ENCODE measurements at places on chromosomes 2 and 18.

- no peak for DNase-seq
Observed at GRCh38 chr2:221514305-221515040, 57.6 kb downstream of the EPHA4 start.

DNA sequence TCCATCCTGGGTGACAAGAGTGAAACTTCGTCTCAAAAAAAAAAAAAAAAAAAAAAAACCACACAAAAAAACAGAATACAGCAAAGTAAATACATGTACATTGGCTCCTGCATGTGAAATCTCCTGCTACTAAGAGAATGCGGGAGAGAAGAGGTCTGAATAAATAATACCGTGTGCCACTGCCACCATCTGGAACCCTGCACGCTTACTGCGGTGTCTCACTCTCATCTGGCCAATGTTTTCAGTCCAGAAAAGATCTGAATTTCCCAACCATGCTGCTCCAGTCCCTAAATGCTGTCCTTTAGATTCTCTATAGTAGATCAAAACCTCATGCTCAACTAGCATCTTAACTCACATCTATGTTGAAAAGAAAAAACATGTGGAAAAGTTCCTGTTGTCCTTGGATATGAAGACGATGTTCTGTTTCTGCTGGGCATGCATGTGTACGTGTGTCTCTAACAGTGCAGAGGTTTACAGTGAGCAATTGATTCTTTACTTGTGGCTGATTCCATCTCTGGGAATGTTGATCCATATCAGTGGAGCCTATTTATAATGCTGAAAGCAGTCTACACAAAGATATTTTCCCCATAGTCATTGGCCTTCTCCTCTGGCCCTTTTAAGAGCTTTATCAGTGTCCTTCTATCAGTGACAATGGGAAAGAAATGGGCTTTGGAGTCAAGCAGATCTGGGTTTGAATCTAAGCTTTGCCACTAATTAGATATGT, 11.9 kb downstream of the STON1 start:
- no peak for DNase-seq

- peak; percentile 39 for DNase-seq
Observed at GRCh38 chr2:126796931-126797621, 101.6 kb upstream of the TEX51 start.

GRCh38 chr2:2706306-2706705, 375.2 kb upstream of the MYT1L start:
- DNase-seq = no peak

- DNase-seq = no peak
Observed at GRCh38 chr2:64090264-64090663, 54.0 kb downstream of the PELI1 start.

DNA sequence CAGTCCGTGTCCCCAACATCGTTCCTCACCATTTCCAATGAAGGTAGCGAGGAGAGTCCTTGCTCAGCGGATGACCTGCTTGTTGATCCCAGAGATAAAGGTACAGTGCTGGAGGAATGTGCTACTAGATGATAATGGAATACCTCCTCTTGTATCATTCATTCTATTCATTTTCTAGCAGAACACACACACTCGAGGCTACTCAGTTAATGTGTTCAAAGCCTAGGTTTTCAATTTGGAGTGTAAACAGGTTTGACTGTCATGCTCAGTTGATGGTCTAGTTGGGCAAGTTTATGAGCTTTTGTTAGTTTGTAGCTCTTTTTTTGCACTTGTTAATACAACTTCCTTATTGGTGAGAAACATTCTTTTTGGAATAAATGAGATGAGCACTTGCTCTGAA, 114.2 kb downstream of the ICA1L start:
- no peak for DNase-seq

DNA sequence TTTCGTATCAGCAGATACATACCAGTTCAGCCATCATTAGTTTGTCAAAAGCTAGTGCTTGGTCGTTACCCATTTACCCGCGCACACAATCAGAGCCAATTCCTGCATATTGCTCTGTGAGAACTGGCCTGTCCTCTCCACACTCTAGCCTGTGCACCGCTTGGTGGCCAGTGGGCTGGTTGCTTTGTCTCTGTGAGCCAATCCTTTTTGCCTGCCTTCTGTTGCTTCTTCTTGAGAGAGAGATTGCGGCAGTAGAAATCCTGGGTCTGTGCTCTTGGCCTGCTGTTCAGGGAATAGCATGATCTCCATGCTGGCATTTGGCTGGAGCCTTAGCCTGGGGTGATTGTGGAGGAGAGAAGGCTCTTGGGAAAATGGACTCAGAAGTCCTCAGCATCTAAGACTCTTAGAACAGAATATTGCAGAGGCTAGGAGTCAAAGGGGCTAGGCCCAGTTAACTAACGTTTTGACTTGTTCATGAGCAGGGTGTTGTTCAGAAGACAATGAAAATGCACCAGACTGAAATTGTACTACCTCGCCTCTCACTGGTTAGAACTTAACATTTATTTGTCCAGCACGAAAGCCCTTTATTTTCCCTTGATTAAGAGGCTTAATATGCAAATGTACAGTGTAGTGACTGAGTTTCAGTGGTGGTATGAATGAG, 37.1 kb downstream of the MAP4K4 start:
- no peak for DNase-seq

GRCh38 chr2:175525975-175526374, 344.5 kb upstream of the ATP5MC3 start:
- DNase-seq = no peak

GRCh38 chr2:145800151-145801091, 1280.5 kb upstream of the ZEB2 start:
- no peak for DNase-seq

GRCh38 chr2:171320208-171320621, 113.6 kb downstream of the METTL8 start:
- DNase-seq = no peak

- no peak for DNase-seq
Observed at GRCh38 chr2:2649109-2650072, 318.3 kb upstream of the MYT1L start.

DNA sequence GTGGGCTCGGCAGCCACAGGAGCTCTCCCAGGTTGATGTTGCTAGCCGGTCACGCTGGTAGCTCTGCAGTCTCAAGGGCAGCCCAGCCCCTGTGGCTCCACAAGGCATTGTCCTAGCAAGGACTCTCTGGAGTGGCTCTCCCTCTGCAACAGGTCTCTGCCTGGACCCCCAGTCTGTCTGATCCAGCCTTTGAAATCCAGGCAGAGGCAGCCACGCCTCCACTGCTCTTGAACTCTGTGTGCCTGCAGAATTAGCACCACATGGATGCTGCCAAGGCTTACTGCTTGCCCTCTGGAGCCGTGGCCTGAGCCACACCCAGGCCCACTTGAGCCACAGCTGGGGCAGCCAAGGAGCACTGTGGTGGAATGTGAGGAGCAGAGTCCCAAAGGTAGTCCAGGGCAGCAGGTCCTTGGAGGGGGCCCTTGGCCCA, 43.0 kb upstream of the FAHD2A start:
- DNase-seq = no peak

- DNase-seq = no peak
Observed at GRCh38 chr2:186302263-186302662, 183.8 kb upstream of the ZC3H15 start.

- no peak for DNase-seq
Observed at GRCh38 chr18:48565105-48565504, 26.3 kb downstream of the CTIF start.

DNA sequence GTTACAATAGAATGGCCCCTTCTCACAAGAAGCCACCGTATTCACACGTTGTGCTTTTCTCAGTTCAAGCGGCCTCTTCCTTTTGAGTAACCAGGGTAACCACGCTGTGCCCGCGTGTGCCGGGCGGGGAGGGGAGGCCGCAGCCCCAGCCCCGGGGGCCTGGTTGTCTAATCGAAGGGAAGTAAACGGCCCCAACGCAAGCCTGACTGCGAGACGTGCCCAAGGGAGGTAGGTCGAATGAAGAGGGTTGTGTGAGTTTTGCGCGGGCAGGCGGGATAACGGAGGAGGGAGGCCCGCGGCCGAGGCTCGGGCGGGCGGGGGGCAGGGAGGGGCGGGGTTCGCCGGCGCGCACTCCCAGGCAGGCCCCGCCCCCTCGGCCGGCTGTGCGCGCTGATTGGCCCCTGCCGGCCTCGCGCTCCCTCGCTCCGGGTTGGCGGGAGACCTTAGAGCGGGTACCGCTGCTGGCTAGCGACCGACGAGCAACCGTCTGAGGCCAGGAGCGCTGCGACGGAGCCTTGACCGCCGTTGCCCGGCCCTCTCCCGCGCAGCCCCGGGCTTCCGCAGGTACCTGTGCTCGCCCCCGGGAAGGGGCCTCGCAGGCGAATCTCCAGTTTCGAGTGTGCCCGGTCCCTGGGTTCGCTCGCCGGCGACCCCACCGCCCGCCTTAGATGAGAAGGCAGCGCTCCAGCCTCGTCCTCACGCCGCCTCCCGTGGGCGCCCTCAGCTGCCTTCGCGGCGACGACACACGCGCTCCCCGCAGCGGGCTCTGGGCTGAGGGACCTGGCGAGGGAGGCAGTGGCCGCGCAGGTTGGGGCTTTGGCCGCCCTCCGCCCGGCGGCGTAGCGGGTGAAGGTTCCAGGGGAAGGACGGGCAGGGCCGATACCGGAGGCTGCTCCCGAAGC, at the start of gene SPDYA:
Gene SPDYA, plus strand, starts transcription at position 451 of the 902 bp plus-strand sequence. CDS start 5,181 bp downstream, outside the sequence.
- peak; percentile 56 for DNase-seq

DNA sequence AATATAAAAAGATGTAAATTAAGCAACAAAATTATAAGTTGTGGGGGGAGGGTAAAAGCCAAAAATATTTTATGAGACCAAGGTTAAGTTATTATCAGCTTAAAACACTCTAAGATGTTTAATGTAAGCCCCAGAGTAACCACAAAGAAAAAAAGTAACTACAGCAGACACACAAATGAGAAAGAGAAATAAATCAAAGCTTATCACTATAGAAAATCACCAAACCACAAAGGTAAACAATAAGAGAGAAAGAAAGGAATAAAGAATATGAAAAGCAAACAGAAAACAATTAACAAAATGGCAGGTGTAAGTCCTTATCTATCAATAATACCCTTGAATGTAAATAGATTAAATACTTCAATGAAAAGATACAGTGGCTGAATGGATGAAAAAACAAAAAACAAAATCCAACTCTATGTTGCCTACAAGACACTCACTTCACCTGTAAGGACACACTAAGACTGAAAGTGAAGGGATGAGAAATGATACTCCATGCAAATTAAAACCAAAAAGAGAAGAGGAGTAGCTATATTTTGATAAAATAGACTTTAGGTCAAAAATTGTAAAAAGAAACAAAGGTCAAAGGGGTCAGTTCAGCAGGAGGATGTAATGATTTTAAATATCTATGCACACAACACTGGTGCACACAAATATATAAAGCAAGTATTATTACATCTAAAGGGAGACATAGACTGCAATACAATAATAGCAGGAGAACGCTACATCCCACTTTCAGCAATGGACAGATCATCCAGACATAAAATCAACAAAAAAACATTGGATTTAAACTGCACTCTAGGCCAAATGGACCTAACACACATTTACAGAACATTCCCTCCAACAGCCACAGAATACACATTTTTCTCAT, 80.7 kb downstream of the PTPN2 start:
- DNase-seq = no peak

DNA sequence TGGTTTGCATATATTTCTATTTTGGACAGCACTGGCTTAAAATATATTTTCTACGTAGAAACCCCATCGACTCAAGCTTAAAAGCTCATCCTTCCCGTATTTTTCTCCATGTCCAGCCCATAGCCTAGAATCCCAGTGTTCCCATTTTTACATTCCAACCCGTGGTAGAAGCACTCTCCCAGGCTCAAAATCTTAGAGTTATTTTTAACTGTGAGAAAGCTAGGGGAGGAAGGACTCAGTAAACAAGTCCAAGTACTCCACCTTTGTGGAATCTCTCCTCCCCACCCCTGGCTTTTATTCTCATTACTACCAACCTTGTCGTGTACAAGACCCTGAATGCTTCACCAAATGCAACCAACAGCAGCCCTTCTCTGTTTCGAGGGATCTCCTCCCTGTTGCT, 69.8 kb downstream of the KLF7 start:
- DNase-seq = no peak

- peak; percentile 49 for DNase-seq
Observed at GRCh38 chr2:111704246-111704645, 179.7 kb downstream of the ANAPC1 start.

DNA sequence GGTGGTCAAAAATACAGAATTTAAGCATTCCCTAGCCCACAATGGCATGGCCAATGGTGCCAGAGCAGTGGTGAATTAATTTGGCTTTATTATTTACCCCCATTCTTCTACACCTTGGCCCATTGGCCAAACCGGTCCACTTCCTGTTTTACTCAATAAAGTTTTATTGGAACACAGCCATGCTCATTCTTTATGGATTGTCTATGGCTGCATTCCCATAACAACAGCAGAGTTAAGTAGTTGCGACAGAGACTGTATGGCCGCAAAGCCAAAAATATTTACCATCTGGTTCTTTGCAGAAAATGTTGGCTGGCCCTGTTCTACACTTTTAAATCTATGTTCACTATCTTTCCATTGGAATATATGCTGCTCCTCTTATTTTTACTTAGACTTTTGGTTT, 130.3 kb upstream of the CCDC68 start:
- DNase-seq = no peak

GRCh38 chr18:35938562-35938961, 33.9 kb upstream of the RMP24 start:
- no peak for DNase-seq

- DNase-seq = no peak
Observed at GRCh38 chr18:79866889-79867574, 69.3 kb downstream of the KCNG2 start.

- no peak for DNase-seq
Observed at GRCh38 chr2:98683728-98684127, 47.2 kb downstream of the MGAT4A start.

GRCh38 chr2:101387151-101387834, at the start of gene CREG2:
CREG2 (minus strand) TSS chr2:101387503; CDS start chr2:101387457, 46 bp downstream.
- peak; percentile 49 for DNase-seq

DNA sequence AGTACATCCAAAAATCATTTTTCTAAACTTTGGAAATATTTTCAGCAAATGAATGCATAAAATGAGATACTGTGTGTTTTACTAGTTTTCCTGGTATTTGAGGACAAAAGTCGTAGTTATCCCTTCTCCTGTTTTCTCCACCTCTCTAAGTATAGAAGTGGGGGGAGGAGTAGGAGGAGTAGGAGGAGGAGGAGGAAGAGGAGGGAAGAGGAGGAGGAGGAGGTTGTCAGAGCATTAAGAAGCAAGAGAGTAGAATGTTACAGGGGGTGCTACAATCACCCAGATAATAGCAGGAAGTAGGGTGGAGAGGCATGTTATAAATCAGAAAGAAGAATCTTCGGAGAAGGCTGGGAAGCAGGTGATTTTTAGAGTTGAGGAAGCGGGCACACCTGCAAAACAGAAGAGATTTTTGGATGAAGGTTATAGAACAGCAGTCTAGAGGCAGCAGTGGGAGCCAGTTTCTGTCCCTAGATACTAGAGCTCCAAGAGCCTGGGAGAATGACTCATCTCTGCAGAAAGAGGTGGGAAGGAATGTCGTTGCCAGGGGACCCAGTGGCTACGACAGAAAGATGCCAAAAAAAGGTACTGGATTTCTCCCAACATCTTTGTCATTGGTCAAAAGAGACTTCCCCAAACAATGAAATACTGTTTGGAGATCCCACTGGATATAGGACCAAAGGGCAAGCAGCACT, 44.2 kb upstream of the AQP4 start:
- DNase-seq = no peak
